ENCODE measurements at places on chromosomes 13 and 19. TPM values are rescaled to one million over a fixed set of nuclear protein-coding genes. Genes with fewer than 3 reads are reported as not detected.

Gene ZNF433
- polyA plus RNA-seq = 16.7 TPM

Gene OR7C1
- polyA plus RNA-seq = 0.59 TPM

Gene ZNF471
- polyA plus RNA-seq = 21.4 TPM

Gene SIAH3
- 0.72 TPM for polyA plus RNA-seq

Data from left renal pelvis (tissue), 4 donors.